ENCODE measurements at places on chromosomes 16 and 17. TPM values are rescaled to one million over a fixed set of nuclear protein-coding genes. Genes with fewer than 3 reads are reported as not detected.

ZFHX3 gene
- 7.6 TPM for polyA plus RNA-seq

CHP2 gene
- polyA plus RNA-seq = 0.22 TPM

MT4 gene
- polyA plus RNA-seq = not detected

MFSD11 gene
- polyA plus RNA-seq = 13.7 TPM

Measured in brain (organoid and tissue), 16 donors.